BJ (cell line): ENCODE measurements at places on chromosomes 2 and 18.

- DNase-seq = no peak
These were observed 77.8 kb upstream of the STK17B start for GRCh38 chr2:196249171-196249570.

GRCh38 chr2:52572469-52572894 is 1195.1 kb upstream of the CHAC2 start:
- DNase-seq = no peak

GRCh38 chr18:11570769-11571412 is 38.5 kb upstream of the SLC35G4 start:
- DNase-seq = no peak

DNA sequence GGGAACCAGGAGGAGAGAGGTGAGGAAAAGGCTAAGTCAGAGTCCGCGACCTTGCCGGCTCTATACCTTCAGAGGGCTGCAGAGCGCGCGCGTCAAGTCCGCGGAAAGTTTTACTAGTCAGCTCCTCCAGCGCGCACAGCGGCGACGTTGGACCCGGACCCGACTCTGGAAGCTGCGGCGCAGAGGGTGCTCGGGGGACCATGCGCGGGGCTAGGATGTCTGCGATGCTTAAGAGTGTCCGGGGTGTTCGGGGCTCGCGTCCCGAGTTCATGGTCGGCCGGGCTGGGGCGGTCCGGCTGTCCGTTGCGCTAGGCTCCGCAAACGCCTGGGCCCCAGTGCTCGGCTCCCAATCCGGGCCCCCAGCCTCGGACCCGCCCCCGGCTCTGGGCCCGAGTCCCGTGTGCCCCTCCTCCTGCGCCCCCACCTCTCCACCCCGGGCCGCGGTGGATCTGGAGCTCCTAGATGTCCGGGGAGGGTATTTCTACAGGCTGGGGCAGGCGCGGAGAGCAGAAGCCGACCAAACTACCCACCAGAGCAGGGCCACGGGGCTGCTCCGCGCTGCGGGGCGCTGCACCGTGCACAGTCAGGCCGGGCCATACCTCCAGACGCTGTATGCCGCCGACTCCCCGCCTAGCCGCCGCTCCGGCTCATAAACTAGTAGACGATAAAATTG is at the start of gene LBX2:
LBX2 (minus strand) TSS at position 337 of the 673 bp plus-strand sequence; CDS start at position 271, 66 bp downstream.
- DNase-seq = no peak
